ENCODE measurements at places on chromosomes 1 and 21. TPM values are rescaled to one million over a fixed set of nuclear protein-coding genes. Genes with fewer than 3 reads are reported as not detected.

FGR gene
- not detected for total RNA-seq

AMY2B gene
- total RNA-seq: 0.45 TPM

RPE65 gene
- not detected for total RNA-seq

FMO5 gene
- total RNA-seq: 0.21 TPM

SPATA21 gene
- 0.05 TPM for total RNA-seq

GBP7 gene
- total RNA-seq: not detected

AUNIP gene
- total RNA-seq: 8.0 TPM

SGIP1 gene
- total RNA-seq: not detected

PRAMEF13 gene
- not detected for total RNA-seq

DNAI4 gene
- 0.44 TPM for total RNA-seq

ACTL8 gene
- total RNA-seq: 1.5 TPM

NUF2 gene
- 33.2 TPM for total RNA-seq

OR2L5 gene
- not detected for total RNA-seq

CBS gene
- total RNA-seq: 13.7 TPM

Data from A549 treated with CORT108297 at 1 μM for 4 hours (cell line).